ENCODE measurements at places on chromosomes 5 and 9. TPM values are rescaled to one million over a fixed set of nuclear protein-coding genes. Genes with fewer than 3 reads are reported as not detected.

SQSTM1 gene
- 2,161 TPM for total RNA-seq

PCDHGB4 gene
- 0.66 TPM for total RNA-seq

STOM gene
- 93.9 TPM for total RNA-seq

CDK7 gene
- total RNA-seq = 61.8 TPM

KCNMB1 gene
- total RNA-seq = not detected

Measured in A549 treated with CpdA at 1 μM for 4 hours (cell line).